ENCODE measurements at places on chromosomes 16 and 17. TPM values are rescaled to one million over a fixed set of nuclear protein-coding genes. Genes with fewer than 3 reads are reported as not detected.
A peak's percentile ranks its signal among the peaks of the same experiment; 100 is the strongest.

Gene TNRC6A
- total RNA-seq: 38.8 TPM

Gene NLRC3
- total RNA-seq: 9.1 TPM

Gene DCUN1D3
- 45.0 TPM for total RNA-seq

Gene CCL2
- total RNA-seq: 27.7 TPM

Gene CCL14
- 4.1 TPM for total RNA-seq

- no peak for DNase-seq
Measured at GRCh38 chr16:31088459-31089183, at the start of gene PRSS53. Gene PRSS53 (minus strand): TSS chr16:31088943. CDS start chr16:31088809, 134 bp downstream.

- DNase-seq: no peak
Measured at GRCh38 chr17:44749076-44749979, 9.5 kb upstream of the ADAM11 start.

- DNase-seq: no peak
Measured at GRCh38 chr16:1494711-1495110, 1.6 kb downstream of the TELO2 start.

GRCh38 chr17:8126491-8127066 lies 2.7 kb upstream of the HES7 start:
- peak; percentile 47 for DNase-seq

GRCh38 chr17:39979016-39979670 lies 1.5 kb upstream of the PSMD3 start:
- peak; percentile 90 for DNase-seq

DNA sequence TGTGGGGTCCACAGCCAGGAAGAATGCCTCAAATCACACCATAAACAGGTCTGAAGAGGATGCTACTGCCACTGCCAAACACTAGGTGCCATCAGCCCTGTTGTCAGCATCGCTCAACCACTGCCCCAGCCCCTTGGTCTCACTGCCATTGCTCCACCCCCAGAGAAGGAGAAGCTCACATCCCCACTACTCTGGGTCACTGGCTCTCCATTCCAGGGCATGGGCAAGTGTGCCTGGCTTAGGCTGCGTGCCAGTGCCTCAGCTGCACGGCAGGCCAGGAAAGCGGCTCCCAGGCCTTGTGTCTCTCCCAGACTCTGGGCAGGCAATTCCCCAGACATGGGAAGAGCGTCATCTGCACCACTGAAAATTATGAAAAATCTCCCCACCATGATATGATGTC lies 1.2 kb upstream of the IGSF6 start:
- no peak for DNase-seq

DNA sequence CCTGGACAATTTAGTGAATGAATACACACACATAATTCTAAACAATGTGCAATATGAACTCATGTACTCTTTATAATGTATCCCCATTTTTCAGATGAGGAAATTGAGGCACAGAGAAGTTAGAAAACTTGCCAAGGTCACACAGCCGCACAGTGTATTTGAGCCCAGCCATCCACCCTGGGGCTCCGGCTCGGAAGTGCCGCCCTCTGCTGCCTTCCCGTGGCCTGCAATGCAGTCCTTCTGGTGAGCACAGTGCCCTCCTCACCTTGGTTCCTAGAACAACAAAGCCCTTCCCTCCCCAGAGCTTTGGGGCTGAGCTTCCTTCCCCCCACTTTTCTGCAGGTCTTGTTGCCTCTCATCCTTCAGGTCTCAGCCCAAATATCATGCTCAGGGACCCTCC lies 63.7 kb downstream of the C16orf78 start:
- DNase-seq: no peak

- no peak for DNase-seq
Measured at GRCh38 chr17:8406174-8406573, 8.5 kb upstream of the RNF222 start.

DNA sequence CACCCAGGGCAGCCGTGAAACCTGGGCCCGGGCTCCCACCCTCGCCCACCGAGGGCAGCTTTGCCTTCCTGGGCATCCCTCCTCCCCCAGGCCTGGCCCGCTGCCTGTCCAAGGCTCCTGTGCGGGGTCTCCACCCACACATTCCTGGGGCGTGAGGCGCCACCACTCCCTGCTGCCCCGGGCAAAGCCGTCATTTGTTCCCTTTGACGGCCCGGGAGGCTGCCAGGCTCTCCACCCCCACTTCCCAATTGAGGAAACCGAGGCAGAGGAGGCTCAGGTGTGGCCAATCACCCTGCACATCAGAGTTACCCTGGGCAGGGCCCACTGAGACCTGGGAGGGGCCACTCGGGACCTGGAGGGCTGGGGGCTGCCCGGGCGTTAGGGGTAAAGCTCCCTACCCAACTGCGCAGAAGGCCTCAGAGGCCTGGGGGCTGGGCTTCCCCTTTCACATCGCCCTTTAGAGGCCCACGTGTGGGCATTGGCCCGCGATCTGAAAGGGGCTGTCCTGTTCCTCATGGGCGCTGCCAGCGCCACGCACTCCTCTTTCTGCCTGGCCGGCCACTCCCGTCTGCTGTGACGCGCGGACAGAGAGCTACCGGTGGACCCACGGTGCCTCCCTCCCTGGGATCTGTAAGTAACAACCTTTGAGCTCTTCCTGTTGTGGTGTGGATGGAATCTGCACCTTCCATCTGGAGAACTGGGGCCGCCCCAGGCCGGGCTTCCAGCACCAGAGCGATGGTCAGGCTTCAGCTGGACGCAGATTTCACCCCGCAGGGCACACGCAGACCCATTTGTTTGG lies at the start of gene MSLN:
Gene MSLN (plus strand): TSS at position 190 of the 799 bp plus-strand sequence. CDS start 1,947 bp downstream, outside the sequence.
- DNase-seq: no peak

DNA sequence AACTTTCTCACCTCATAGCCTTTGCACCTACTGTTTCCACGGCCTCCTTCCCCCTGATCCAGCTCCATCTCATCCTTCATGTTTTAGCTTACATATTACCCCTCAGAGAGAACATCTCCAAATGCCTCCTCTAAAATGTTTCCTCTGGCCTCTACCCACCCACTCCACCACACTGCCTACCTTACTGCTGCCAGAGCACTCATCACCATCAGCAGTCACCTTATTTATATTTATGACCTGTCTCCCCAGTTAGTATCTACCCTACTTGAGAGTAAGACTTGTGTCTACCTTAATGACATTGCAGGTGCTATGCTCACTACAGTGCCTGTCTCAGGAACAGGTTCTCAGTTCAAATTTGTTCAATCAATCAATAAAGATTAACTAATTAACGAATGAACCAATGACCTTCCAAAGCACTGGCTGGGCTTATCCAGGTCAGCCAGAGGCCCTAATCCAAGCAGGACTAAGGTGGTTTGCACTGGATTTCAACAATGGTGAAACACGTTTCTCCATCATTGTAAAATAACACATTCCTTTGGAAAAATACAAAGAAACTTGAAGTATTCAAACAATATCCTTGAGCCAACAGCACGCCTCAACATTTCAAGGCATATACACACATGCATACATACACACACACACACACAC lies 41.1 kb downstream of the AMFR start:
- no peak for DNase-seq

DNA sequence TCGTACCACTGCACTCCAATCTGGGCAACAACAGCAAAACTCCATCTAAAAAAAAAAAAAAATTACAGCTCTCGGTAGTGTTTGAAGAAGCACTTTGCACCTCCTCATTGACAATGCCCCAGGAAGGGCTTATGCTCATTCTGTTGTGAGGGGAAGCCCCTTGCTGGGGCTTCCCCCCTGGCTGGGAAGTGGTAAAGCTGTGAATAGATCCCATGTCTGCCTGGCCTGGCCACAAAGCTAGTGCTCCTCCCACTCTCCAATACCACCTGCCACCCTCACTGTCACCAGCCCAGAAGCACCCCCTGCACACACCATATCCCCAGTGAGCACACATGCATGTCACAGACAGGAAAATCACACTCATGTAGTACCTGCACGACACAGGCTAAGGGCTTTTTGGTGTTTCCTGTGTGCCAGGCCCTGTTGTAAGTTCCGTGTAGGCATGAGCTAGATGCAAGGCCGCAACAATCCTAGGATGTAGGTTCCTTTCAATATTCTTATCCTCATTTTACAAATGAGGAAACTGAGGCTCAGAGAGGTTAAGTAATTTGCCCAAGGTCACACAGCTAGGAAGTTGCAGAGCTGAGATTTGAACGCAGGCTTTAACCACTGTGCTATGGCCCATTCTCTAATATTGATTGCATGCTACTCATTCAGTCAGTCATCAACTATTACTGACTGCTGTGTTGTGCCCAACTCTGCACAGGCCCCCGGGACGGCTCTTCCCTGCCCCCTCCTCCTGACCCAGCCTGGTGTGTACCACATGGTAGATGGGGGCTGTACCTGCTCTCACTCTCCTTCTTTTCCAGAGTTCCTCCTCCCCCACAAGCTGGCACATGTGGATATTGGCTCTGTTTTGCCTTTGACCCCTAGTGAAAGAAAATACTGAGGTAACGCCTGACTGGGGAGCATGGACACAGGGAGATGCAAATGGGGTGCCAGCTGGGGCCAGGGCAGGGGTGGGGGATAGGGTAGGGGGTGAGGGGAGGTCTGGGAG lies 11.9 kb upstream of the COL1A1 start:
- peak; percentile 41 for DNase-seq

DNA sequence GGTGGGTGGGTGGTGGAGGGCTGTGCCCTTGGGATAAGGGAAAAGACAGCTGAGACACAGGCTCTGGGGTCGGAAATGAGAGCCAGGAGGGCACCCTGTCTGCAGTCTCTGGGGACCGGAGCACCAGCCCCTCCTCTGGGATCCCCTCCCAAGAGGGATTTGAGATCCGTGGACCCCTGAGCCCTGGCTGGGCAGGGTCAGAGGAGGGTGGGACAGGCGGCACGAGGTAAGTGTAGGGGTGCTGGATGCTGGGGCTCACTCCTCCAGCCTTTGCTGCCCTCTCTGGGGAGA lies 425 bp downstream of the SGSH start:
- DNase-seq: no peak

DNA sequence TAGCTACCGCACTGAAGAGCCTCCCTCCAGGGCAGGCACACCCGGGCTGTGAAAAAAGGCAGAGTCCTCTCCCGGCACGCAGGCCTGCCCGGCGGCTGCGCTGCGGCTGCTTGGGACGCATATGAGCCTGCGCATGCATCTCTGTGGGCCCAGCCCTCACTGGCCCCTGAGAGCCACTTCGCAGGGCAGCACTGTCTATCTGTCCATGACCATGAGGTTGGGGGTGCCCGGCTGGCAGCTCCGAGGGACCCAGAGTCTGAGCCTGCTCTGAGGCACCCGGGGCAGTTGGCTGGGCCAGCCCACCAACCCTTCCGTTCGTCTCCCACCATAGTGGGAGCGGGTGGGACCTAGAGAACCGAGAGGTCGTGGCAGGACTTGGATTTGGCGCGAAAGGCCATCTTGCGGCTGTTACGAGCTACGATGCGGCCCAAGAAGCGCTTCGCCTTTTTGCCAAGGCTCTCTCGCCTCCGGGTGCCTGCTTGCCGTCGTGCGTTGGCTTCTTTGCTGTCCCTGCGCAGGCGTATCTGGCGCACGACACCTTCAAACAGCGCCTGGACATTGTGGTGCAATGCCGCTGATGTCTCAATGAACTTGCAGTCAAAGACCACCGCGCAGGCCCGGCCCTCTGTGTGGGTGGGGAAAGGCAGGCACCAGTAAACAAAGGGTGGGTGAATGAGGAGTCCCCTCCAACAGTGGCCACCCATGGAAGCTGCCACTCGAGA lies 3.2 kb upstream of the CDH16 start:
- no peak for DNase-seq

- DNase-seq: no peak
Measured at GRCh38 chr17:15309793-15310192, 31.6 kb downstream of the TEKT3 start.

GRCh38 chr16:68732741-68733399 lies 4.2 kb upstream of the CDH1 start:
- DNase-seq: no peak

DNA sequence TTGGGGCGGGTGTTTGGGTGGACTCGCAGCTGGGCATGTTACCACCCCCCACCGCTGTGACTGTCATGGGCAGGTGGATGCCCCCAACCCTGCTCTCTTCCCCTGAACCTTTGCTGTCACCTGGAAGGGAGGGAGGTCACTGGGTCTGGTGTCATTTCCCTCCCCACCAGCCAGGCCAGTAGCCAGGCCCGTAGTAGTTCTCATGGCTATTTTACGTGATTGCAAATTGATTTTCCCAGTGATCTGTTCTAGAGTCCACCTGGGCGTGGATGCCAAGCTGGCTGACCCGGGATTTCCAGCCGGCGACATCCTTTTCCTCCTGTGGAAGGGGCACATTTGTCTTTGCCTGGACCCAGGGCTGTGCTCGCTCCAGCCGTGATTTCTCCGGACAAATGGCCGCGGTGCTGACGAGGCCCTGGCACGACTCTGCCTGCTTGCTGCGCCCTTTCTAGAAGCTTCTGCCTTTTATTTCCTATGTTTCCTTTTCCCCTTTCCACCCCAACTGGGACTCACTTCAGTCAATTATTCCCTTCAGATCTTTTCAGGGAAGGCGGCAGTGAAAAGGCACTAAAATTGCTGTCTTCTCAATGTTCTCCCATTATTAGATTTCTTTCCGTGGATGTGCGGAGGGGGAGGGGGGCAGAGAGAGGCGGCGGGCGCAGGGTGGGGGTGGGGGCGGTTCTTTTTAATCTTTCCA lies 226.9 kb upstream of the CIBAR2 start:
- DNase-seq: no peak

- no peak for DNase-seq
Measured at GRCh38 chr16:80846680-80847079, 42.3 kb upstream of the CDYL2 start.

DNA sequence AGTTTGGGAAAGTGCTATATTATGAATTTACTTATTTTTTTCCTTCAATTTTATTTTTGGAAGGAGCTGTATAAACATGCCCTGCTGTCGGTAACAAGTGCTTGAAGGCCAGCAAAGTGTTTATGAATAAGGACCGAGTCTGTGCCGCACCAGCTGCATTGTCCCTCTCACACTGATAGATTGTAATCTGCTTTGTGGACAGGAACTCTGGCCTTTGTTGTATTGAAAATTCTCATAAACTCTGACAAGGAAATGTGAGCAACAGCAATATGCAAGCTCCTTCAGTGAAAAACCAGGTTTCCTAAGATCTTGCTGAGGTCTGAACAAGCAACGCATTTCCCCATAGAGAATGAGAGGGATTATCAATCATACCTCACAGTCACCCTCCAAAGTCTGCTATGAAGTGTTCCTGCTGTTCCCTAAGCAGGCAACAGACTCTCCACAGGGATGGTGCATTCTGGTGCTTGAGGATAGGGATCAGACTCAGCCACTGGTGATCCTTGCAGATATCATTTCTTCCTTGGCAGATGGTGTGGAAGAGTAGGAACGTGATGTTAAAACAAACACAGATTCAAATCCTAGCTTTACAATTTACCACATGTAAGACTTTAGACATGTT lies 109.6 kb downstream of the KCNJ2 start:
- no peak for DNase-seq

DNA sequence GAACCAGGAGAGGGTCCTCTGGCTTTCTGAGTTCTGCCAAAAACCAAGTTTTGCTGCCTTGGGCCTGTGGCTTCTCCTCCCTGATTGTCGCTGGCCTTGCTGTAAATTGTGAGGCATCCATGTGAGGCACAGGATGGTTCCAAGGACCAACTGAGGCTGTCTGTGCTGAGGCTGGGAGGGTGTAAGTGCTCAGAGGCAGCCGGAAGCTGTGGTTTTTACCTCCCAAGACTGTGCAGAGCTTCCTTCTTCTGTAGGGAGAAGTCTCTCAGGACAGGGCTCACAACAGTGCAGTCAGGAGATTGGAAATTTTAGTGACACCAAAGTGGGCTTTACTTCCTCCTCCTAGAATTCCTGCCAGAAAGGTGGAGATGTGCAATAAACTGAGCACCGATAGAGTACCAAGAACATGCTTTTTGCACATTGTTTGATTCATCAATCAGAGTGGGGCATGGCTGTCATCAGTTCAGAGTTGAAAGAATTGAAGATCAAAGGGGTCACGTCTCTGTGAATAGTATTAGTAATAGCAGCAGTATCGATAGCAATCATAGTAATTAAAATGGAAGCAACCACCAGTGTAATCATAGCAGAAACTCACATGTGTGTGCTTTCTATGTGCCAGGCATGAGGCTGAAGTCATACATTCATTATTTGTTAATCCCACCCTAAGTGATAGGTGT lies 467.1 kb downstream of the WWOX start:
- DNase-seq: no peak
